AG10803 (cell line): ENCODE measurements at places on chromosomes 2 and 18.
A peak's percentile ranks its signal among the peaks of the same experiment; 100 is the strongest.

DNA sequence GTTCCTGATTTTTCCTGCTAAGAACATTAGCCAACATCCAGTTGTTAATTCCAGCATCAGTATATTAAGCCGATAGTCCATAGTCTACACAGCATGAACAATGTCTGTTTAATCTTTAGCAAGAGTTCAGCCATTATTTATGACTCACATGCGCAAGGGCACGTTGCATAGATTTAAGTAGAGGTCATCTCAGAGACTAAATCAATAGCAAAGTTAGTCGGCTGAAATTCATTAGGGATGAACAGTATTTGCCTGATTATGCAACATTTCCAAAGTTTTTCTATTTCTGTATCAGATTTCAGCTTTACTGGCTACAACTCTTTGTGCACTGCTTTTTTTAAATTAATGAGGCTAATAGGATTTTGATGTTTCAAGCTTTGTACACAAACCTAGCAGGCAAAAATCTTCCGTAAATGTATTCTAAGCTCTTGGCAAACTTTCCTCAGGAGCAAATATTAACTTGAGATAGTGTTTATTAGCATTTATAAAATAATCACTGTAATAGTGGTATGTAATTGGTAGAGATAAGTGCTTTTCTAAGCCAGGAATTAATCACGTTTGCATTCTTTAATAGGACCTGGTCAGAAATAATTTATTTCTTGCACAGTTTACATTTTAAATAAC lies 578.7 kb upstream of the ID2 start:
- peak; percentile 70 for DNase-seq

- DNase-seq, result no peak
Measured at GRCh38 chr18:23689616-23690504, 607 bp downstream of the LAMA3 start.

GRCh38 chr2:109067631-109068125 lies 61.3 kb upstream of the SH3RF3 start:
- no peak for DNase-seq

GRCh38 chr2:42298996-42299754 lies 61.8 kb downstream of the COX7A2L start:
- peak; percentile 12 for DNase-seq

- no peak for DNase-seq
Measured at GRCh38 chr2:134466141-134466540, 212.3 kb downstream of the MGAT5 start.

DNA sequence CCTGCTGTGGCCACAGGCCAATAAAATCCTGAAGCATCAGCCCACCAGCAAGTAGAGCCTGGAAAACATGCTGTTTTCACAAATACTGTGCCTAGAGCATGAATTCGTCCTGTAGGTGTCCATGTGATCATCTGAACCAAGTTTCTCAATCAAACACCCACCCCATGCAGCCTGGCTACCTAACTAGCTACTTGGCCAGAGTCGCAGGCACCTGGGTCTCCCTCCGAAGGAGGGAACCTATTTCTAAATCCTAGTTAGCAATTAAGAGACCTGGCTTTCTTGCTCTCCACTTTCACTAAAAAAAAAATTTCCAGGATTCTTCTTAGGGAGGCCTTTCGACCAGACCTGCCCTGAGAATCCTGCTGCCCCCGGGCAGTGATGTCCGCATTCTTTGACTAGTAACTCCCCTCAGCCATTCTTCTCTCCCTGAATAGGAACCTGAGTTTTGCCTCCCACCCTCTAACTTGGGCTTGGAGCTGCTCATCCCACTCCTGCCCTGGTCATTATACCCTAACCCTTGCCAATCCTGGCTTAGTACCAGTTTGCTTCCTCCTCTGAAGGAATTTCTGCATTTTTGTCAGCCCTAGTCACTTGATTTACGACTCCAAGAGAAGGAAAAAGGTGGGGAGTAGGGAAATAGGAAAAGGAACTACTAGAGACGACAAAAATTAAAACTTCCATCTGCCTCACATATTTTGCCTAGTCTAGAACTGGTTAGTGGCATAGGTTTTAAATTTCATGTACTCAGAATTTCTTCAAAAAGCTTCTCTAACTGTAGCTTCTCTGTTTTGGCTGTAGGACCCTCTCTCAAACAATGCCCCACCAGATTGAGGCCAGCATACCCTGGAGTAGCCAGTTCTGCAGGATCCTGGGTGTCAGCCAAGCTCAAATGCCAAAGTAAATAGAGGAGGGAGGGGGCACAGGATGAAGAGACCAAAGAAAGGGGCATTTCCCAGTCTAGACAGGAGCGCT lies 25.4 kb upstream of the TANK start:
- peak; percentile 42 for DNase-seq

DNA sequence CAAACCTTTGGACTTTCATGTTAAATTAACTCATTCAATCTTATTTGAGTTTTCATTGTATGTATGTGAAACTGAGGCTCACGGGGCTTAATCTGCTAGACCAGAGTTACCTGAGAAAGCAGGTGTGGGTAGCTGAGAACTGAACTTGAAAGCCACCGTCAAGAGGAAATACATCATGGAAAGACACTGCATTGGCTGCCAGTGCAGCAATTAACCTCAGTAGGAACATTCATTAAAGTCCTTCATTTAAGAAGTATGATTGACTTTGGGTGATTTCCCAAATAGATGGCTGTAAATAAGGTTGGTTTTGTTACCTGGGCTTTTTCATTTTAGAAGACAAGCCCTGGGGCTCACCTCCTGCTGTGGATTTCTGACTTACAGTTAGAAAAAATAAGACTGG lies 36.5 kb upstream of the MGAT5 start:
- no peak for DNase-seq

DNA sequence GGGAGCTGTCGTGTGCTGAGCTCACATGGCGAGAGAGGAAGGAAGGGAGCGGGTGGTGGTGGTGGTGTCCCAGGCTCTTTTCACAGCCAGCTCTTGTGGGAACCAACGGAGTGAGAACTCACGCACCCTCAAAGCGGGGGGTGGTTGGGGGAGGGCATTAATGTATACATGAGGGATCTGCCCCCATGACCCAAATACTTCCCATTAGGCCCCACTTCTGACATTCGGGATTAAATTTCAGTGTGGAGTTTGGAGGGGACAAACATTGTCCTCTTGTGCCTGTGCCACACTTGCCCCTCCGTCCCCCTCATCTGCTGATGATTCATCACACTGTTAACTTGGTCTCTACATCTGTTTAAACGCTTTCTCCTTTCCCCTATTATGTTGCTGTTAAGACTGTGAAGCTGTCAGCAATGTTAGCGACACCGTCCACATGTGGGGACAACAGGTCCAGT lies 22.5 kb downstream of the INPP4A start:
- DNase-seq, result no peak

DNA sequence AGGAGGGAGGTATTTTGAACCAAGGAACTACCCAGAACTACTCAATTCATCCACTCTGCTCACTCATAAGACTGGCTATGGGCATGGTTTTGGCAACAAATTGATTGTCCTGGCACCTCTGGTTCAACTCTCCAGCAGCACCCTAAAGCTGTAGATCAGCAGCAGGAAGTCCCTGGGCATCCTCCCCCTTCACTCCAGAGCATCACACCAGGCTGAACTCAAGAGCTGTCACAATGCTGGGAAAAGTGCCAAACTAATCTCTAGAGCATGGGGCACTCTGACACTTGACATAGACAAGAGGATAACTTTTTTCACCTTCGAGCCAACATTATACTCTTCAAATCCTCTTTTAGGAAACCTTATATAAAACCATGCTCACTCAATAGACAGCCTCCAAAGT lies 154.1 kb upstream of the RBBP8 start:
- no peak for DNase-seq

GRCh38 chr2:194545978-194546377 lies 1111.0 kb upstream of the SLC39A10 start:
- DNase-seq, result no peak

DNA sequence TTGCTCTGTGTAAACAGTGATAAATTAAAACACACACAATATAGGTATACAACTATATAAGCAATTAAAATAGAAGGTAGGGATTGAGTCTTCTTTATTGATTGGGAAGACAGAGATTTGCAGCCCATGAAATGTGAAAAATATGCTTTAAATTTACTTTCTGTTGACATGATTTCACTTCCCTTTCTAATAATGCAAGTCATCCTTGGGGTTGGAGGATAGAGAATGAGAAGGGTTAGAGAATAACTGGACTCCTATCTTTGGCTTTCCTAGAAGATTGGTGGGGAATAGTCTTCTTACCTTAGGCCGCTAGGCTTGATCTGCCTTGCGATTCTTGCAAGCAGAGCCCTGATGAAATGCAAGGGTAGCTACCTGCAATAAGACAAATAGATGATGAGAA lies 339.8 kb downstream of the NYAP2 start:
- no peak for DNase-seq

DNA sequence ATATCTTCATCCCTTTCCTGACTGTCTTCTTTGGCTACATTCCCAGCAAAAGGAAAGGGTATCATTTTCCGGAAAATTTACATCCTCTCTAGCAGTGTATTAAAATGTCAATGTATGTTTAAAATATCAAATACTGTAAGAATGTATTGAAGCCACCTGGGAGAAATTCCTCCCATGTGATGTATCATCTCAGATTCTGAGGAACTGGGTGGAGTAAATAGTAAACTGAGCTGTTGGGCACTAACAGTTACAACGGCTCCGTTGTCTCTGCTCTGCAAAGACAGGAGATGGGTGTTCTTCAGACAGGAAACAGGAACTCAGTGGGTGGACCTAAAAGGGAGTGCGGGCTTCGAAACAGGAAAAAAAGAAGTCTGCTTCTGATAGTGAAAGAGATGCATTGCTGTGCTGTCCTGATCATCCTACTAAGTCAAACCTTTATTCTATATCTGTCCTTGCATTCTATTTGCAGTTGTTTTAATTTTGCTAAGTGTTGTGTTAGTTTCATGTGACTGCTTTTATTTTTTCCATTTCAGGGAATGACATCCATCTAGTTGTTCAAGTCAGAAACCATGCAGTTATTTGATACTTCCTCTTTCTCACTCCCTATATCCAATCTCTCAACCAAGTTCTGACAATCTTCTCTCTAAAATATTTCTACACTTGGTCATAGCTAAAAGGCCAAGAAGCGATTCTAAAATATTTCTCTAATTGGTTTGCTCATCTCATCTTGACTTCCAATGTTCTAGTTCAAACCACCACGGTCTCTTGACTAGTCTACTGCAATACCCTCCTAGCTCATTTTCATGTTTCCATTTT lies 19.4 kb downstream of the DOK1 start:
- DNase-seq, result peak; percentile 67

DNA sequence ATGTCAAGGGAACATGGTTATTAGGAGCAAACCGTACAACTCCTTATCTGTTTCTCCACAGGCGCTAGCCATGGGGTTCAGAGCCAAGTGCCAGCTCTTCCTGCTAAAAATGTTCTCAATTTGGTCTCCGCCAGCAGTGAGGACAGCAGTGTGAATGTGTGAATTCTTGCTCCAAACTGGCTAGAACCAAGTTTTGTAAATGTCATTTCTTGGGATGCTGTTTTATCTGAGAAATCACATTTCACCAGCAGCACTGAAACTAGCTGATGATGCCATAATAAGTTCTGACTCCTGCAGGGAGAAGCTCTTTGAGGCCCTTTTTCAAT lies 140.6 kb upstream of the LGALSL start:
- no peak for DNase-seq

DNA sequence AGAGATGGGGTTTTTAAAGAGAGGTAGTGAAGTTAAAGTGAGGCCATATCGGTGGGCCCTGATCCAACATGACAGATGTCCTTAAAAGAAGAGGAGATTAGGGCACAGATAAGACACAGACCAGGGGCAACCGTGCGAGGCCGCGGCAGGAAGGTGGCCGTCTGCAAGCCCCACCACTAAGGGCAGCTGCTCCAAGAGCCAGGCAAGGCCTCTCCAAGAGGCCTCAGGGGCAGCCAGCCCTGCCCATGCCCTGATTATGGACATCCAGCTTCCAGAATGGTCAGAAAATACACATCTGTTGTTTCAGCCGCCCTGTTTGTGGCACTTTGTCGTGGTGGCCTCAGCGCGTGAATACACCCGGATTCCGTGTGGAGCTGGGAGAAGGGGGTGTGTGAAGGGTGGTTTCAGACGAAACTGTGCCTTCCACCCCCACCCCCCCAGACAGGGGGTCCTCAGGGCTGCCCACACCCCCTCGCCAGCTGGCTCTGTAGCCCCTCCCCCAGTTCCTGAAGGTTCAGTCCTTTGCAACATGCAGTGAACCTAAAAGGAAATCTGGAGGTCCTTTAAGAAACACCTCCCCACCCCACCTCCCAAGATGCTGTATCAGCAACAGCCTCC lies 74.1 kb upstream of the SMAD7 start:
- DNase-seq, result no peak

- DNase-seq, result no peak
Measured at GRCh38 chr18:55497825-55498403, 90.1 kb downstream of the TCF4 start.

GRCh38 chr2:75548036-75548573 lies 12.6 kb downstream of the EVA1A start:
- DNase-seq, result no peak

DNA sequence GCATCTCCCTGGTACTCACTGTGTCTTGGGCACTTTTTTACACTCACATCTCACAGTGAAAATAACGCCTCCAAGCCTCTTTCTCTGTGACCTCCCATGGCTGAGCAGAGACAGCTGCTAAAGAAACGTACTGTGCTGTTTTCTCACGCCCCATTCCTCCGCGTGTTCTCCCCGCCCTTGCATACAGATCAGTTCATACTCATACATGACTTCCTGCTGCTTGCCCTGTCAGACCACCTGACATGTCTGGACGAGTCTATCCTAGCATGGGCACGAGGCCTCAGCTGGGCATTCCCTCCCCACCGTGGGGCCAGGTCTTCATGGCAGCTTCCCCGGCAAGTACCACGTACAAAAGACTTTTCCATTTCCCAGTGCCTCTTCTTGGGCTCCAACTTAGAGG lies 21.2 kb upstream of the IL1A start:
- DNase-seq, result no peak

DNA sequence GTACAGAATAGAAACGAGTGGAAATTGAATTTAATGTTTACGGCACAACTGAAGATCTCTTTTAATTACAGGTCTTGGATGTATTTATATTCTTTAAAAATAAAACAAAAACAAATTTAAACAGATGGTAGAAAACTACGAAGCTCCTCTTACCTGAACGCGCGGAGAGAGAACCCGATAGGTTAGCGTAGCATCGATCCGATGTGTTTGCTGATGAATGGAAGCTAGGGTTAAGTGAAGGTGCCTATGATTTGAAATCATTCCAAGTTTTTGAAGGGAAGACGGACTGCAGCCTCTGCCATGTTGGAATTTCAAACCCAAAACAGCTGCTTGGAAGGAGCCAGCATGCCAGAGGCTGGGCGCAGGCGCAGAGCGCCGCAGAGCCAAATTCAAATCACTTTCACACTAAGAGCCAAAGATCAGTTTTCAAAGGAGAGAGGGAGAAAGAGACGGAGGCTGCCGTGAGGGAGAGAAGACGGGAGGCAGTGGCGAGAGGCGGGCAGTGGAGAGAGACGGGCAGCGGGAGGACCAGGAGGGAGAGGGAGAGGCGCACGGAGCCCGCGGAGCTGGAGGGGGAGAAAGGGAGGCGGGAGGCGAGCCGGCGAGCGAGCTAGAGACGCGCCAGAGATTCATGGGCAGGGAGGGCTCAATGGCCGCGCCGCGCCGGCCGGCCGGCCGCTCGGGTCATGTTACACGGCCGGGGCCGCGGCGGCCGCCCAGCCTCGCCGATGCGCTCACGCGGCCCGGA lies at the start of gene FIGN:
FIGN (minus strand) TSS at position 324 of the 748 bp plus-strand sequence. CDS start 1,081 bp downstream, outside the sequence.
- DNase-seq, result peak; percentile 92

GRCh38 chr2:37621199-37621598 lies 50.2 kb downstream of the CDC42EP3 start:
- DNase-seq, result no peak

- DNase-seq, result peak; percentile 90
Measured at GRCh38 chr2:204691911-204692510, 146.7 kb downstream of the PARD3B start.
